ENCODE measurements at places on chromosomes 13 and 19.

GRCh38 chr13:28653111-28653510, 5.8 kb upstream of the POMP start:
- no peak for DNase-seq

DNA sequence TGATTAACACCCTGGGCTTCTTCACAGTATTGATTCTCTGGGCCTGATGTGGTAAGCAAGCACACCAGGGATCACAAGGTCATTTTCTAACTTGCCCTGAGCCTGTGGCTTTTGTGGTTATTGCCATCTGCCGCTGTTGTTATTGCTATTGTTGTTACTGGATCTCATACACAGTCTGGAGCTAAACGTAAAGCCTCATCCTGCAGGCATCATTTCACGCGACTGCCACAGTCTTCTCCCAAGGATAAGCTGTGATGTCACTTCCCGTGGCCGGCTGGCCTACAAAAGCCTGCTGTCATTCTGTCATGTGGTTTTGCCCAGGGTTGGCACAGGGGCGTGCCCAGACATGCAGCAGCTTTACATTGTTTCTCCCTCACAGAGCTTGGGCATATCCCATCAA, 154.0 kb upstream of the GPR12 start:
- no peak for DNase-seq

- DNase-seq: no peak
Observed at GRCh38 chr13:47841151-47841550, 159.9 kb downstream of the SUCLA2 start.

GRCh38 chr13:112079696-112080095, 12.7 kb downstream of the SOX1 start:
- DNase-seq: no peak

DNA sequence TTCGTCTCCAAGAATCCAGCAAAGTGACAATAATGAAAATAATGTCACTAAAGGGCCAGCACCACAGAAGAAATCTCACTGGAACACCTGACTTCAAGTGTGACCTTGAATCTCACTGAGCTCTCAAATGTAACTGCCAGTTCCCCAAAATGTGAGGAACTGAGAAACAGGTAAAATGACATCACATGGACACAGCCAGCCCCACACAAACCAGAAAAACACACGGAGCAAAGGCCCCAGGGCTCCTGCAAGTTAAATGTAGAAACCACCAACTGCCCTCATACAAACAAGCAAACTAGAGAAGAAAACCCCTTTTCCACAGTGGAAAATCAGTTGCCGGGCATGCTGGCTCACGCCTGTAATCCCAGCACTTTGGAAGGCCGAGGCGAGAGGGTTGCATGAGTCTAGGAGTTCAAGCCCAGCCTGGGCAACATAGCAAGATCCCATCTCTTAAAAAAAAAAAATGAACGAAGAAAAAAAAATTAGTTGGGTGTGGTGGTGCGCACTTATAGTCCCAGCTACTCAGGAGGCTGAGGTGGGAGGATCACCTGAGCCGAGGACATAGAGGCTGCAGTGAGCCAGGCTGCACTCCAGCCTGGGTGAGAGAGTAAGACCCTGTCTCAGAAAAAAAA, 8.7 kb upstream of the KANK2 start:
- DNase-seq: peak; percentile 83

DNA sequence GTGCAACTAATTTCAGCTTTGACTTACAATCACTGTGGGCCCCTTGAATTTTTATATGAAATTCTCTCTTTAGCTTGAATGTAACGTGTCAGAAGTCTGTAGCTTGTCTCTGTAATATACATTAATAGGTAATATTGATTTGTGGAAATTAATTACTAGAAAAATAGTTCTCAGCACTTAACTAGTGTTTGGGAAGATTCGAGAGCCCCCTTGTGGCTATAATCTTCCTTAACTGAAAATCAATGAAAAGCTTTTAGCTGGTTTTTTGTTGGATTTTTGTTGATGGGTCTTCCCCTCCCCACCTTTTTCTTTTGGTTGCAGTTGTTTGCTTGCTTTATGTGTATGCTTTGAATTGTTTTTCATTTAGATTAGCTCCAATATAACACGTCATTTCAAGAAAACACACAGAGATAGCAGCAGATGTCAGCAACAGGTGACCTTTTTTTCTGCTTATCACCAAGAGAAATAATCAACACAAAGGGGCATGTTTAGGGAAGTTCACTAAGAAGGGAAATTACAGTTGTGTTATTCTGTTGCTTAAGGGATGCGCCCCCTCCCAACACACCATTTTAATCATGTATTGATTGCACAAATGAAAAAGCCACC, 176.8 kb downstream of the OXGR1 start:
- no peak for DNase-seq

DNA sequence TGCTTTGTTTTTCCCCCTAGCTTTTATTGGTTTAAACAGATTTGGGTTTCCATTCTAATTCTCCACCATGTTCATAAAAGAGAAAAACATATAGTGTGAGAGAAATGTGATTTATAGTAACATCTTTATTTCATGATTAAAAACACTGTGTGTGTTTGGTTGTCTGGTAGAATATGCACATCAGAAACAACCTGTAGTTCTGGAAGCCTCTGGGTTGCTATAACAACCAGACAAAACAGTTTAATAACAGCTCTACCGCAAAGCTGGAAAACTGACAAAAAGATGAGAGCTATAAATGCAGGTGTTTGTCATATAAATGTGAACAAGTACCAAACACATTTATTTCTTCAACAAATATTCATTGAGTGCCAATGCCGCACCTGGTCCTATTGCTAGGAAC, 9.8 kb downstream of the KBTBD6 start:
- no peak for DNase-seq

- no peak for DNase-seq
Observed at GRCh38 chr13:112859817-112860190, 109.2 kb upstream of the MCF2L start.

DNA sequence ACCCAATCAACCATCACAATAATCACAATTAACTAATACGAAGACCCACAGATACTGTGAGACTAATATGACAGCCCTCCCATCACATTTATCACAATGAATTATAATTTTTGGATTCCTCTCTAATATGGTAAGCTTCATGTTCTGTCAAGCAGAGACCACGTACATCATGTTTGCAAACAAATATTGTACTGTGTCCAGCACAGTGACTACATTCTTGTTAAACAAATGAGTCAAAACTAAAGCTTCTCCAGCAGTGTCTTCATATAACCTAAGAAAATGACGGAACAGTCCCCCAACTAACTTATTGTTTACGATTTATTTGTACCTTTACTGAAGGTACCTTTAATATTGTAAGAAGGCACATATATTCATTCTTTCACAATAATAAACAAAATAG, 292.6 kb downstream of the ENOX1 start:
- DNase-seq: no peak

- DNase-seq: peak; percentile 7
Observed at GRCh38 chr13:33958964-33959363, 141.0 kb downstream of the RFC3 start.

GRCh38 chr13:110201114-110201513, 105.8 kb downstream of the COL4A1 start:
- DNase-seq: no peak

DNA sequence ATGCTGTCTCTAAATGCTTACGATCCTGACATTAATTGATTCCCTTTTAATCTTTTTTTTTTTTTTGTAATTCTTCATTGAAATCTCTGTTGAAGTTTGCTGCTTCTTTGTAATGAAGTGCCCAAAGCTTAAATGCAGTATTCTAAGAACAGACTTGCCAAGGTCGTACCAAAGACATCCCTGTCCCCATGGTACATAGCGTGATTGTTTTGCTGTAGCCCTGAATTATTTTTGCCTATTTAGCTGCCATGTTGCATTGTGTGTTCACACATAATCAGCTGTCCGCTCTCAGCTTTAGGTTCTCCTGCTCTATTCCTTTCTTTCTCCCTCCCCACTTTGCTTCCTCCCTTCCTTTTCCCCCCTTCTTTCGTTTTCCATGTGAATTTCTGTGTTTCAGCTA, 21.1 kb downstream of the FGF9 start:
- DNase-seq: no peak

DNA sequence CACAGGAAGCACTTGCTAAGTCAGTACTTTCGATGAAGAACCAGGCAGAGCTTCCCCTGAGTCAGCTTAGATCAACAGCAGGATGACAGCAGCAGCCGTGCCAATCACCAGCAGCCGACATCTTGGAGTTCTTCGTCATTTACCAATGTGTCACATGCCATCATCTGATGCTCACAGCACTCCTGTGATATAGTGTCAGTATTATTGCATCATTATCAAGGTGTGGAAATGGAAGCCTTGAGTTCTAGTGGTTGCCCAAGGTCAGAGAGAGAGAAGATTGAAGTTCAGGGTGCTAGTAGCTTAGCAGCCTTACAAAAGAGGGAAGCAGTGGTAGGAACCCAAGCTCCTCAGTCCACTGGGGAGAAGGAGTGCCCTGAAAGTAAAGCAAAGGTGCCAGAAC, 331.5 kb downstream of the ZNF536 start:
- no peak for DNase-seq

DNA sequence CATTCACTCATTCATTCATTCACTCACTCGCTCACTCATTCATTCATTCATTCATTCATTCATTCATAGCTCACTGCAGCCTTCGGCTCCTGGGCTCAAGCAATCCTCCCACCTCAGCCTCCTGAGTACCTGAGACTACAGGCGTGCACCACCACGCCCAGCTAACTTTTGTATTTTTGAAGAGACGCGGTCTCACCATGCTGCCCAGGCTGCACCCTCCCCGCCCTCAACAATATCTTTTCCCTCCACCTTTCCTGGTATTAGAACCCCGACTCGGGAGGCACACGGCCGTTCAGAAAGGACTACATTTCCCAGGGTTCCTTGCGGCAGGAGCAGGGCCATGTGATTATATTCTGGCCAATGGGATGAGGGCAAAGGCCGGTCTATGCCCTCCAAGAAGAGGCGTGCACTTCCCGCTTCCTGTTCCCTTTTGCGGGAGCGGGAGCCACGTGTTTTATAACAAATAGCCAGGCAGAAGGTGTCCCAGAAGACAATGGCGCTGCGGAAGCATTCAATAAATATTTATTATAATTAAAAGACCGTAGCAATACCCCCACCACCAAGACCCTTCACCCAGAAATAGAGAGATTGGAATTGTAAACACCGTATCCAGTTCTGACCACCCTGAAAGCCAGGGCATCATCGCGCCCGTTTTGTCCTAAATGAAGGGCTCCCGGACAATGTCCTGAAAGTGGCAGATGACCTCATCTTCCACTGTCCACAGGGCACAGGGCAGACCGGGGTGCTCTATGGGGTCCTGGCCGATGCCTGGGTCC, 15.9 kb downstream of the TICAM1 start:
- peak; percentile 94 for DNase-seq

- DNase-seq: no peak
Observed at GRCh38 chr19:38870612-38871011, 7.5 kb downstream of the RINL start.

- DNase-seq: no peak
Observed at GRCh38 chr19:15264933-15265206, 32.6 kb upstream of the EPHX3 start.

DNA sequence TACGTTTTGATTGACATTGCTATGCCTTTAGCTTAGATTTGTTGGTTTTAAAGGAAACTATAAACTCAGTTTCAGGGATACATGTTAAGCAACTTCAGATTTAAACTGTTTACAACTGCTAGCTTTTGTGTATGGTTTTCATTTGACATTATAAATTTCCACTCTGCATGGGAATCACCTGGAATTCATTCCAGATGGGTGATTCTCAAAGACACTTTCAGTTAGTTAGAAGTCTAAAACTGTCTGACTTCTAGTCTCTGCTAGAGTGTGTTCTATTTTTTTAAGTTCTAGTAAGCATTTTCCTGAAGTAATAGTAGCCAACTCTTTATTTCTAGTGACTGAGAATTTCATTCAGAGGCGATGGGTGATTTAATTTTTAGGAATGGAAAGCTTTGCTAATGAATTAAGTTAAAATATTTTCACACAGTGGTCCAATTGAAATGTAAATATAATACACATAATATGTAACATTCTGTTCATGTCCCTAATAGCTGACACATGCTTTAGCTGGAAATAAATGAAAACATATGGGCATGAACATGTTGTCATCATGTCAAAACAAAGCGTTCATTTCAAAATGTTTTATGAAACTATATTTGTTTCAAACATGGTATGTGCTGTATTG, 58.3 kb upstream of the CSNK1A1L start:
- no peak for DNase-seq

GRCh38 chr13:31172001-31172400, 10.3 kb upstream of the HSPH1 start:
- no peak for DNase-seq

DNA sequence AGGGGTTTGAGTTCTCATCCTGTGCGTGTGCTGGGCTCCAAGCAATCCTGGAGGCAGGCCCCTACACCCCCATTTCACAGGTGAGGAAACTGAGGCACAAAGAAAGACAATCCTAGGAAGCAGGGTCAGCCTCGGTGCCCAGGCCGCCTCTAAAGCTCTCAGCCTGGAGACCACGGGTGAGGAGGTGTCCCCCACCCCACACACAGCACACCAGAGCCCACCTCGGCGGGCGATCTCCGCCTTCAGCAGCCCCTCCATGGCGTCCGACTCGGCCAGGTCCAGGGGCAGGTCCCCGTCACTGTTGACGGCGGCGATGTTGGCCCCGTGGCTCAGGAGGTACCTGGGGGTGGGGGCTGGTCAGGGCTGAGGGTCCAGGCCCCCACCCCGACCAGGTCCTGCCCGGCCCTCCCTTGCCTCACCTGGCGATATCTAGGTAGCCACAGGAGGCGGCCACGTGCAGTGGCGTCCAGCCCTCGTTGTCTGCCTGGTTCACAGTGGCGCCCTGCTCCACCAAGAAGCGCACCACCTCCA, 5.1 kb downstream of the PPP1R12C start:
- DNase-seq: no peak

DNA sequence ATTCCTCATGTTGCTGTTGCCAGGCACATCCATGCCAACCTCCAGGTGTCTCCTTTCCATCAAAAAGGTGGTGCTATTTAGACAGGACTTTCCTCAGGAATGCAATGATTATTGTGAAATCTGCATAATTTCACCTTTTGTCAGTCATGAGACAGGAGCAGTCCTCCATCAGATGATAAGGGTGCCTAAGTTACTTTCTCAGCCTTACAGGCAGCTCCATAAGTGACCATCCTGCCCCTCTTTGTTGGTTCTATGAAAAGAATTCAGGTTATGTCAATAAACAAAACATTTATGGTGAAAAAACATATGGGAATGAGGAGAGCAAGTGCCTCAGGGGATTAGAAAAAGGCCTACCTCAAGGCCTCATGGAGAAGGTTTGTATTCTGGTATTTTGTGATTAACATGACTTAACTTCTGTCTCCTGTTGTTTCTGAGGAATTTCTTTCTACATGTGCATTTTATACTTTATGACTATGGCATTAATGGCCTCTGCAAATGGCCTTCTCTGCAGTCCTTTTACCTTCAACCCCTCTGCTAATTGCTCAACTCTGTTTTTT, 110.3 kb upstream of the DIAPH3 start:
- no peak for DNase-seq

DNA sequence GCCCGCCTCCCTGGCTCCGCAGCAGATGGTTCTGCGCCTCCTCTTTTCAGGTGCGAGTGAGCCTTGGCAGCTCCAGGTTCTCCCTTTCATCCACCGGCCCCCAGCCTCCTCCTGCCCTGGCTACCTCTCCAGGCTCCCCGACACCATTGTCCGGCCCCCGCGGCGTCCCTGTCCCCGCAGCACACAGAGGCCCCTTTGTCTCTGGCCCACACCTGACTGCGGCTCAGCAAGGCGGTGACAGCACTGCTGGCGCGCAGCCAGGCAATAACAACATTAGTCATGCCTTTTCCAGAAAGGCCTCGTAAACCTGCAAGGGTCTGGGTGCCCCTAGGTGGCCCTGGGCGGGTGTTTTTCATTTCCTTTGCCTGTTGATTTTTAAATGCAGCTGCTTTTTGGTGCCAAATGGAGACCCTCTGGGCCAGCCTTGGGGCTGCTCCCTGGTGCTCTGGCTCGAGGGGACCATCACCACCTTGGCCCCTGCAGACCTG, 73.2 kb upstream of the MEDAG start:
- peak; percentile 57 for DNase-seq
